ENCODE measurements at places on chromosomes 3 and 15. TPM values are rescaled to one million over a fixed set of nuclear protein-coding genes. Genes with fewer than 3 reads are reported as not detected.

CXCR6 gene
- total RNA-seq = not detected

MYEF2 gene
- total RNA-seq = 0.66 TPM

SH2D7 gene
- total RNA-seq = not detected

GOLGA8G gene
- total RNA-seq = not detected

EXD1 gene
- total RNA-seq = not detected

MESP2 gene
- total RNA-seq = not detected

GOLGA8T gene
- not detected for total RNA-seq

CELF6 gene
- 0.62 TPM for total RNA-seq

ZPLD1 gene
- total RNA-seq = not detected

ARNT2 gene
- total RNA-seq = 12.2 TPM

KNG1 gene
- total RNA-seq = not detected

DAG1 gene
- 159 TPM for total RNA-seq

P2RY13 gene
- 0.73 TPM for total RNA-seq

ARPC4 gene
- 80.2 TPM for total RNA-seq

BTLA gene
- total RNA-seq = not detected

GATA2 gene
- total RNA-seq = 8.8 TPM

HCN4 gene
- not detected for total RNA-seq

DLEC1 gene
- total RNA-seq = 0.04 TPM

CX3CR1 gene
- 0.55 TPM for total RNA-seq

CLRN1 gene
- not detected for total RNA-seq

CFAP100 gene
- not detected for total RNA-seq

ACAN gene
- total RNA-seq = 0.12 TPM

SENP8 gene
- total RNA-seq = 5.0 TPM

NOX5 gene
- total RNA-seq = not detected

PLSCR2 gene
- not detected for total RNA-seq

NPAP1 gene
- total RNA-seq = not detected

FAM219B gene
- 54.1 TPM for total RNA-seq

CP gene
- 3.5 TPM for total RNA-seq

PDZRN3 gene
- 39.3 TPM for total RNA-seq

KBTBD12 gene
- 47.5 TPM for total RNA-seq

MKRN2OS gene
- not detected for total RNA-seq

RLBP1 gene
- not detected for total RNA-seq

TMEM207 gene
- total RNA-seq = not detected

SELENOT gene
- total RNA-seq = 51.7 TPM

BOC gene
- 3.8 TPM for total RNA-seq

LCTL gene
- total RNA-seq = not detected

PAQR5 gene
- total RNA-seq = not detected

NME9 gene
- total RNA-seq = 3.1 TPM

SLC22A14 gene
- 0.30 TPM for total RNA-seq

TTLL13 gene
- not detected for total RNA-seq

CATSPER2 gene
- total RNA-seq = 1.1 TPM

SAMMSON gene
- total RNA-seq = not detected

RAF1 gene
- 221 TPM for total RNA-seq

PHLDB2 gene
- 5.6 TPM for total RNA-seq

IGSF10 gene
- total RNA-seq = 0.52 TPM

GOLGA6B gene
- not detected for total RNA-seq

Measured in psoas muscle (tissue), 8 donors.